ENCODE measurements at places on chromosomes 13 and 19. TPM values are rescaled to one million over a fixed set of nuclear protein-coding genes. Genes with fewer than 3 reads are reported as not detected.

DNA sequence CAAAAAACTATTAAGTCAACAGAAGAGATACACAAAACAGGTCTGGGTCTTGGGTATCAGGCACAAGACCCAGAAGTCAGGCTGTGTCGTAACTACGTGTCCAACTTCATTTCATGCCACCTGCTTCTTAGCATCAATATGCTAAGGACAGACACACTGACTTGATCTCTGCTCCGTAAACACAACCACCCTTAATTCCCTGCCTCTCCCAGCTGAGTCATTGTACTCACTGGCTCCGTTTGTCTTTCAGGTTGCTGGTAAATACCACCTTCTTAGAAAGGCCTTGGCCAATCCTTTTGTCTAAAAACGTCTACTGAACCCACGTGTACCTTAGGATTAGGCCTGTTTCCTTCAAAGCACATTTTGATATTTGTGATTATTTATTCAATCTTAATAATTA lies 726.2 kb downstream of the PCDH9 start:
- no peaks in the 10 kb centered on the region for H3K4me1 ChIP-seq
- H3K27me3 ChIP-seq: no peaks in the 10 kb centered on the region
- no peak overlapping the region for H3K4me3 ChIP-seq

- no peaks in the 10 kb centered on the region for H3K36me3 ChIP-seq
- H3K27ac ChIP-seq: no peak overlapping the region
- H3K27me3 ChIP-seq: peaks cover 3% of the 10 kb centered on the region
- no peak overlapping the region for H3K4me3 ChIP-seq
- no peak for DNase-seq
These were observed 8.8 kb downstream of the ZIC2 start for GRCh38 chr13:99990126-99990977.

Gene SIGLECL1
- not detected for total RNA-seq

- H3K27me3 ChIP-seq: no peaks in the 10 kb centered on the region
- no peaks in the 10 kb centered on the region for H3K36me3 ChIP-seq
- DNase-seq: no peak
- no peak overlapping the region for H3K4me3 ChIP-seq
- no peak overlapping the region for H3K27ac ChIP-seq
These were observed 108.3 kb downstream of the POSTN start for GRCh38 chr13:37490176-37490779.

GRCh38 chr13:39317291-39317690 lies 279.0 kb downstream of the NHLRC3 start:
- H3K27me3 ChIP-seq: no peaks in the 10 kb centered on the region
- H3K4me3 ChIP-seq: no peak overlapping the region

Gene EXOC3L2
- total RNA-seq: not detected

Gene LRRC63
- total RNA-seq: not detected

GRCh38 chr19:27974082-27974513 lies 1238.9 kb downstream of the UQCRFS1 start:
- H3K36me3 ChIP-seq: no peaks in the 10 kb centered on the region
- peak; percentile 31 for DNase-seq
- no peak overlapping the region for H3K4me3 ChIP-seq
- H3K27ac ChIP-seq: no peak overlapping the region

Gene PGLYRP2
- total RNA-seq: not detected

DNA sequence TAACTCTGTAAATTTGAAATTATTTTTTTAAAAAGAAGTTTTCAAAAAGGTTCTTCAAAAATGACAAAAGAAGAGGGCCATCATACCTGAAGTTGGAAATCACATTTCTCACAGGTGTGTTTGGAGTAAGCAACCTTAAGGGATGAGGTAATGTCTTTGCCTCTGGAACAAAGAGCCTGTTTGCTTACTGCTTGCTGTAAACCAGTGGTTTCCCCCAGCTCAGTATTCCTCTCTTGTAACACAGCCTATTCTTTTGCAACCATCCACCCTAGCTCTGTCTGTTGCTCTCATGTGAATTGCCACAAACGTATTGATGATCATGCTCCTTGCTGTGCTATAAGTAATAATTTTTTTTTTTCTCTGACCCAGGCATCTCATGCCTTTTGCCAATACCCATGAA lies 38.1 kb downstream of the UCHL3 start:
- DNase-seq: peak; percentile 31
- H3K4me1 ChIP-seq: no peaks in the 10 kb centered on the region
- H3K4me3 ChIP-seq: no peak overlapping the region
- no peaks in the 10 kb centered on the region for H3K36me3 ChIP-seq

DNA sequence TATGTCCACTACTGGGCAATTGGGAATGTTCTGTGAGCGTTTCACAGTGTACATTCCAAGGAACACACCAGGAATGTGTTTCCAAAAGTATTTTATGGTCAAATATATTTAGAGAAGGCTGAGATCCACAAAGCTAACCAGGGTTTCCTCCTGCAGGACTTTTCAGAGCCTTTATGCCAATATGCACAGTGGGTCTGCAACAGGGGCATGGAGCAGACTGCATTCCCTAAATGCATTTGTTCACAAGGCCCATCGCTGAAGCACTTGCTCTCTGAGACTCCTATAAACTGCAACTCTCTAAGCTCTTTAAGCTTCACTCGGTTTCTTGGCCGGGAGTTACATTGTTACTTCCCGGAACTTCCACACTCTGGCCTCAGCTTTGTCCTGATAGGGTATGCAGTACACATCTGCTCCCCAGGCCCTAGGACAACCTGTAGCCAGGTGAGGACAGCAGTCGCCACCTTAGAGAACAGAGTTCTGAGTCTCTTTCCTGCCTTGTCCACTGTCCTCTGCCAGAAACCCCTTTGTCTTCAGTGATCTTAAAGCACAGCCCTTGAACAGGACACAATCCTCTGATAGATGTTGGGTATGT lies 33.5 kb downstream of the FBN3 start:
- H3K36me3 ChIP-seq: no peaks in the 10 kb centered on the region
- no peaks in the 10 kb centered on the region for H3K27me3 ChIP-seq
- DNase-seq: no peak
- H3K27ac ChIP-seq: no peak overlapping the region
- peaks cover 5% of the 10 kb centered on the region for H3K4me1 ChIP-seq

Gene ZNF43
- total RNA-seq: not detected

DNA sequence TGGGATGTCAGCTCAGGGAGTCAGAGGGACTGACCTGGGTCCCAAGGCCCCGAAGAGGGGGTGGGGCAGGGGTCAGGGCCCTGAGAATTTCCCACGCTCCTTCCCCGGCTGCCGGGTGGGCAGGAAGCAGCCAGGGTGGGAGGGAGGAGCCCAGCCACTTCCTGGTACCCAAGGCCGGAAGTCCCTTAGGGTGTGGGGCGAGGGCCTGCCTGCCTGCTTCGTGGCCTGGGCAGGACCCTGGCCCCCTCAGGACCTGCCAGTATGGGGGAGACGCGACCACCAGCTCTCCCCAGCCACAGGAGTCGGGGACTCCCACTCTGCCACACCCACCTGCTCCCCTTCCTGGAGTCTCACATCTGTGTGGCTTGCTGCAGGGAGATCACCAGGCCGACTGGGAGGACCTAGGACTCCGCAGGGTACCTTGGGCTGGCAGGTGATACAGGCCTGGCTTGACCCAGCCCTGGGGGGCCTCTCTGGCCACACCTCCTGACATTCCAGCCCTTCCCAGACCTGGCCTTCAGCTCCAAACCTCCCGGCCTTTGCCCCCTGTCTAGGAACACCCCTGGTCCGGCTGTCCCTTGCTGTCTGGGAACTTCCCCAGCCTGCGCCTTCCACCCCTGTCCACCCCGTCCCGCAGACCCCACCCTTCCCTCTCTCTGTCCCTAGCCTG lies 9.8 kb upstream of the CIRBP start:
- peak overlapping the region; percentile 28 for H3K4me3 ChIP-seq
- no peaks in the 10 kb centered on the region for H3K27me3 ChIP-seq
- H3K27ac ChIP-seq: peak overlapping the region; percentile 98
- DNase-seq: peak; percentile 96
- H3K36me3 ChIP-seq: peaks cover 13% of the 10 kb centered on the region
- peaks cover 72% of the 10 kb centered on the region for H3K4me1 ChIP-seq

- no peaks in the 10 kb centered on the region for H3K27me3 ChIP-seq
- peaks cover 5% of the 10 kb centered on the region for H3K4me1 ChIP-seq
- DNase-seq: peak; percentile 31
- H3K4me3 ChIP-seq: peak within 1 kb of the TSS; percentile 41
- H3K27ac ChIP-seq: no peak within 1 kb of the TSS
These were observed at the start of gene C2CD4C for GRCh38 chr19:408902-409515. Gene C2CD4C, minus strand, starts transcription at chr19:409147. Its CDS starts 786 bp downstream, at chr19:408361.

DNA sequence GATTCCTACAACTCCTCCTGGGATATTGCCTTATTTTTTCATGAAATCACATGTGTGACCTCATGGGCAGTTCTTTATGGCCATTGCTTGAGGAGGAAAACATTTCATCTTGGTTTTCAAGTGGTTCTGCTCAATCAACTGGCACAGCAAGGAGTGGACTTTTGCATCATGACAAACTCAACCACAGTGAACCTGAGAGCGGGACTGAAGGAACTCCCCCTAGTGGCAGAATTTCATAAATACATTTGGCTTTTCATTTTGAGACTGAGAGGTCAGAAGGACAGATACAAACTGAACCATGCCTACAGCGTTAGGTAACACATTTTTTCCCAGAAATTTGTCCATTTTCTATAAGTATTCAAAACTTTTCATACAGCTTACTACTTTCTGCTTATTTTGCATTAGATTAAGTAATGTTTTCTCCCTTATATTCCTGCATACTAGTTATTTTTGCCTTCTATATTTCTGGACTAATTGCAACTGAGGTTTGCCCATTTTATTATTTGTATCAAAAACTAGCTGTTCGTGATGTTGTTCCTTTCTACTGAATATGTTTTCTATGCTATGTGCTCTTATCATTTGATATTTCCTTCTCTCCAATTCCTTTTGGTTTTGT lies 13.4 kb upstream of the SIGLEC12 start:
- DNase-seq: peak; percentile 71
- no peak overlapping the region for H3K27ac ChIP-seq
- no peaks in the 10 kb centered on the region for H3K27me3 ChIP-seq
- H3K4me1 ChIP-seq: no peaks in the 10 kb centered on the region
- no peak overlapping the region for H3K4me3 ChIP-seq

DNA sequence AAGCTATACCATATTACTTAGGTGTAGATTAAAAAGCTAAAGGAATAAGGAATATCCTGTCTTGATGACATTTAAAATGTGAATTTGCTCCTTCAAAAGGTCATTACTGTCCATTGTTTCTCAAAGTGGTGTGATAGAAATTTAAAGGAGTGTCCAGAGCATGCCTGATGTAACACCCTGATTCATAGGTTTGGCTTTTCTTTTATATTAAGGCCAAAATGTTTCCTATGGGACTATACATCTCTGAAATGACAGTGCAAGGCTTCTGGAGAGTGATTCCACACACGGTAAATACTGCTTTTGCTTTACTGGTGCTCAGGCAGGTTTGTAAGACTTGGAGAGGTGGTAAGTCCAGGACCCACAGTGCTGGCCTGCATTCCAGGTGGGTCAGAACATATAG lies 289.9 kb downstream of the RFC3 start:
- H3K4me3 ChIP-seq: no peak overlapping the region
- no peaks in the 10 kb centered on the region for H3K27me3 ChIP-seq
- H3K36me3 ChIP-seq: no peaks in the 10 kb centered on the region
- peak overlapping the region; percentile 19 for H3K27ac ChIP-seq
- 0 out of 2 replicates have a peak, but pooled peaks cover 4% of the 10 kb centered on the region for H3K4me1 ChIP-seq

Gene RDH8
- total RNA-seq: not detected

Gene SAE1
- 238 TPM for total RNA-seq

Gene ICAM4
- 9.0 TPM for total RNA-seq

- H3K27me3 ChIP-seq: no peaks in the 10 kb centered on the region
- DNase-seq: no peak
These were observed 4.0 kb downstream of the LENG9 start for GRCh38 chr19:54459282-54460229.

GRCh38 chr19:17052439-17052838 lies 22.8 kb downstream of the HAUS8 start:
- H3K4me3 ChIP-seq: no peak overlapping the region
- H3K4me1 ChIP-seq: no peaks in the 10 kb centered on the region
- H3K27ac ChIP-seq: no peak overlapping the region
- no peaks in the 10 kb centered on the region for H3K36me3 ChIP-seq
- no peak for DNase-seq
- H3K27me3 ChIP-seq: no peaks in the 10 kb centered on the region

GRCh38 chr19:3054972-3055740 lies 7.1 kb downstream of the TLE5 start:
- peak overlapping the region; percentile 58 for H3K27ac ChIP-seq
- peaks cover 9% of the 10 kb centered on the region for H3K4me1 ChIP-seq
- H3K4me3 ChIP-seq: no peak overlapping the region
- H3K36me3 ChIP-seq: no peaks in the 10 kb centered on the region

- no peaks in the 10 kb centered on the region for H3K27me3 ChIP-seq
- no peak for DNase-seq
- H3K4me1 ChIP-seq: peaks cover 15% of the 10 kb centered on the region
- no peak overlapping the region for H3K27ac ChIP-seq
These were observed 22.1 kb downstream of the AP2A1 start for GRCh38 chr19:49788857-49789256.

Gene ELAVL3
- total RNA-seq: not detected

GRCh38 chr13:99506634-99507033 lies 5.4 kb downstream of the TM9SF2 start:
- no peaks in the 10 kb centered on the region for H3K27me3 ChIP-seq
- H3K4me1 ChIP-seq: 0 out of 2 replicates have a peak, but pooled peaks cover 8% of the 10 kb centered on the region
- H3K4me3 ChIP-seq: no peak overlapping the region
- DNase-seq: no peak
- H3K27ac ChIP-seq: no peak overlapping the region

Gene FFAR2
- total RNA-seq: not detected

GRCh38 chr19:7918615-7919421 lies 1.3 kb upstream of the SNAPC2 start:
- DNase-seq: no peak
- no peaks in the 10 kb centered on the region for H3K36me3 ChIP-seq
- H3K4me1 ChIP-seq: peaks cover 16% of the 10 kb centered on the region

DNA sequence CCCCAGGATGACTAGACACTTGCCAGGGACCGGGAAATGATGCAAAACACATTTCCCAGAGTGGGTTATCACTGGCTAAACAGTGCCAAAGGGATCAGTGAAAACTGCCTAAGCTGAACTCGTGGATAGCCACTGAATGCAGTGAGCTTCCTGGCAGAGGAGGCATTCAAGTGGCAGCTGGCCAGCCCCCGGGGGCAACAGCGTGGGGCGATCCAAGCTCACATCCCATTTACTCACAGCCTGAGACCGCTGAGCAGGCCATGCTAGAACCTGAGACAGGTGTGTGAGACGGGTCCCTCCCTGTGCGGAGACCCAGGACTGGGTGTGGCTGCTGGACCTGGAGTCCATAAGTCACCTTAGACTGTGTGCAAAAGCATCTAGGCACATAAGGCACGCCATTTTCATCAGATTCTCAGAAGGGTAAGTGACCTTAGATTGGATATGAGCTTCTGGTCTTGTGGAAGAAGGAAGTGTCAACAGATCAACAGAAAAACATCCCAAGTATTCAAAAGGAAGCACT lies 51.9 kb upstream of the SLC15A1 start:
- DNase-seq: no peak
- H3K4me1 ChIP-seq: peaks cover 15% of the 10 kb centered on the region
- H3K27me3 ChIP-seq: no peaks in the 10 kb centered on the region
- no peak overlapping the region for H3K4me3 ChIP-seq
- H3K36me3 ChIP-seq: no peaks in the 10 kb centered on the region

Data from Caco-2 (cell line).